ENCODE measurements at places on chromosomes 1 and 21. TPM values are rescaled to one million over a fixed set of nuclear protein-coding genes. Genes with fewer than 3 reads are reported as not detected.

The CDC42SE1 gene
- total RNA-seq: 114 TPM

The KLHL17 gene
- total RNA-seq: 16.6 TPM

The KRTAP19-4 gene
- not detected for total RNA-seq

The ALX3 gene
- total RNA-seq: not detected

The TRPM2 gene
- total RNA-seq: 1.1 TPM
